ENCODE measurements at places on chromosomes 5 and 9.

GRCh38 chr9:112408819-112409218, 28.9 kb downstream of the HSDL2 start:
- DNase-seq = no peak

GRCh38 chr5:52864371-52864770, 76.7 kb downstream of the ITGA1 start:
- no peak for DNase-seq

DNA sequence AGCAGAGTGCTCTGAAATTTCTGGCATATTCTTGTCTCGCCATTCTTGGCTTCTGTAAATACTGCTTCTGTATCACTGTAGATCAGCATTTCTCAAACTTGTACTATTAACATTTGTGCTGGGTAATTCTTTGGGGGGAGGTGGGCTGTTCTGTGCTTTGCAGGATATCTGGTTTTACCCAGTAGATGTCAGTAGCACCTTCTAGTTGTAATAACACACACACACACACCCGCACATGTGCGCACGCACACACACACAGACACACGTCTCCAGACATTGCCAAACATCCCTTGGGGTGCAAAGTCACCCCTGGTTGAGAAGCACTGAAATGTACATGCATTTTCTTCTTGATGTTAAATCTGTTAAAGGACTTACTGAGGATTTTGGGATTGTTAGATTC, 304.1 kb downstream of the MAT2B start:
- DNase-seq = no peak

DNA sequence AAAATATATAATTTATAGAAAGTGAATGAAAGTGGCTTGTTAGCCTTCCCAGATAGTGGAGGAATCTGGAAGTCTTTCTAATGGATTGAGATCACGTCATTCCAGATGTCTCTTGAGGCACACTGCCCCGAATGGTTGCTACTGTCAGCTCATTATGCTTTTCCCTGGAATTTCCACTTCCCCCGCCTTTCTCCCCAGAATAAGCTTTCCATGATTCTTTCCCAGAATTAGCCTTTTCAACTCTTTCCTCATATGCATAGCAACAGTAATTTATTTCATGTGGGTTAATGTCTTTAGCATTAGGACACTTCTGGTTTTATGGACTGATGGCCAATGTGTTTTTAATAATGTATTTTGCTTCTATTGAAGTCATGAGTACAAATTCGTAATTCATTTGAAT, 81.5 kb downstream of the PALM2AKAP2 start:
- DNase-seq = no peak

DNA sequence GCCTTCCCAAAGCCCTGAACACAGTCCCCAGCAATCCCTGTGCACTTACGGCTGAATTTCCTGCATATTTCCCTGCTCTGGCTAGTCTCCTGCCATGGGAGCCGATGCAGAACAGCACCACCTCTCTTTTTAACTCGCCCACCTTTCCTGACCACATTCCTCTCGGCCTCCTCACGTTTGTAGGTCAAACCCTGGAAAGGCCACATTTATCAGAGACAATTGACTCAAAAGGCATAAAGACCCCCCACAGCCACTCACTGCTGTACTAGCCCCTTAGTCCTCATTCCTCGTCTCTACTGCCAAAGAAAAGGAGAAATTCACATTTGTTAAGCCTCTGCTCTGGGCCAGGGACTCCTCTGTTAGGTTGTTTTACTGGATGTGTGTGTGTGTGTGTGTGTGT, 43.6 kb downstream of the ENC1 start:
- DNase-seq = no peak

DNA sequence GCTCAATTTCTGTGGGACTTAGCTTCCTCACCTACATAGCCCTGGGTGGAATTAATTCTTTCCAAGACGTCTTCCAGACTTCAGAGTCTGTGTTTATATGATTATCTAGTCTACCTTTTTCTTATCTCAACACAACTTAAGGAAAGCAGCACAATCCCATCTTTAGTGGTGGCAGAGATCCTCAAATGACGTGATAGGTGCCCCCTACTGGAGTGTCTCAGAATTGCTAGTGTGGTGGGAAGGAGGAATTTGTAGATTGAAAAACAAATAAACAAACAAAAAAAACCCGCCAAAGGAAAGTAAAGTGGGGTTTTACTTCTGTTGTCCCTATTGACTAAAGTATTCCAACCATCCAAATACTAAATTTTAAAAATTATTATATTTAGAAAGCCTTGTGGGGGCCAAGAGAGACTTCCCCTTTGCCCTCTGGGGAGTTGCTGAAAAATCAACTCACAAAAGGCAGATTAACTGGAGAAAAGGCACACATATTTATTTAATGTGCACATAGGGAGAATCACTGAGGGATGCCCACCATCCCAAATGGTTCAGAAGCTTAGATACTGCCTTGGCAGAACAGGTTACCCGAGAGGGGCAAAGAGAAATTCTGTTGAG, 283.3 kb downstream of the TMEM167A start:
- no peak for DNase-seq

GRCh38 chr5:659496-660263, 33.5 kb downstream of the TPPP start:
- DNase-seq = no peak

DNA sequence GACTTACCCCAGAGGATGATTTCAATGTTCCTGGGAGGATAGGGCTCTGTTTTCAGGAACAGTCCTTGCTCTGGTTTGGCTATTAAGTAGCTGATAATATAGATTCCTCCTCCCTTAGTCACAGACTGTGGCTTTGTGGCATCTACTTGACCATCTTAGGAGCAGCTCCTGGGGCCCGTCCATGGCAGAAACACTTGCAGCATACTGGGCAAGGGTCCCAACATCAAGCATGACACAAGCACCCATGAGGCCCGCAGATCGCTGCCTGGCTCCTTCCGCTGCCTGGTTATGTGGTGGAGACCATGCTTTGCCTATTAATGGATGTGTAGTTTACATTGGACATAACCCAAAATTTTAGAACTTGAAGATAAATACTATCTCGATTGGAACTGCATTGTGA, 170.1 kb downstream of the ICE1 start:
- DNase-seq = no peak

DNA sequence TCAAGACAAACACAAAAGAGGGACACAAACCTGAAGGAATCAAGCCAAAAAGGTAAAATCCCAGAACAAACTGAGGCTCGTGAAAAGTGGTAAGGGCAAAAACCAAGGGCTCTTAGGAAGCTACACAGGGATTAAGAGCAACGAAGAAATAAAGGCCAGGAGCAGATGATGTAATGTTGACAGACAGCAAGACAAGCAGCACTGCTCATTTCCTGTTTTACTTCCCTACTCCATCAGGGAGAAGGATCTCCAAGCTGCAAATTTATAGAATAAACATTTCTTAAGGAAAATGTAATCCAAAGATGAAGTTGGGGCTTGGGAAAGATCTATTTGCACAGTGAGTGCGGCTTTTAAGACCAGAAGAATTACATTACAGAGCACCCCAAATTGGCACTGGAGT, 182.3 kb upstream of the MAP1B start:
- DNase-seq = no peak
